ENCODE measurements at places on chromosomes 7 and 10.

GRCh38 chr7:14233868-14234369, 244.5 kb upstream of the ETV1 start:
- DNase-seq, result no peak

DNA sequence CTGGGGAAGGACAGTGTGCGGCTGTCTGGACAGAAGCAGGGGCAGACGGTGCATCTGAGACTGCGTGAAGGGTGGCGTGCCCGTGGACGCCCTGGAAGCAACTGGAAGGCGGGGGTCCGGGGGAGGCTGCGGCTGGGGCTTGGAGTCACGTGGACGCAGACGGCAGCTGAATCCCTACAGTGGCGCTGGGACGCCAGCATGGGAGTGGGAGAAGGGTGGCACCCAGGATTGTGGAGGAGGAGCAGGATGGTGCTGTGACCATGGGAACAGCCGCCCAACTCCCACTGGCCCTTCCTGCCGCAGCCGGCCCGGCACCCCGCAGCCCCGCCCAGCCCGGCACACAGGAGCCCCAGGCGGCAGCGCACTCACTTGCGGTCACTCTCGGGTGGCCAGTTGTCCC, 9.7 kb downstream of the INTS1 start:
- no peak for DNase-seq

DNA sequence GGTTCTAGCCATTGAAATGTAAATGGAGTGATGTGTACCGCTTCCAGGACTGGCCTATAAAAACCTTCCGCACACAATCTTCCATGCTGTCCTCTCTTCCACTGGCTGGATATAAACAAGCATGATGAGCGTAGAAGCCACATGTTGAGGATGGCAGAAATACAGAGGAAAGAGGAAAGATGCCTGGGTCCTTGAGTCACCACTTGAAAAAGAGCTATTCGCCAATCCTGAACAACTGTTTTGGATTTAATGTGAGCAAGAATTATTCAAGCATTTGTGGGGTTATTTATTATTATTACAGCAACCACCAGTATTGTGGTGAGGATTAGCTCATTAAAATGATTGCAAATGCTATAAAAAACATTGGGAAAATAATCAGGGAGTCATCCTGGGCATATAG, 45.8 kb upstream of the PLXNA4 start:
- no peak for DNase-seq

DNA sequence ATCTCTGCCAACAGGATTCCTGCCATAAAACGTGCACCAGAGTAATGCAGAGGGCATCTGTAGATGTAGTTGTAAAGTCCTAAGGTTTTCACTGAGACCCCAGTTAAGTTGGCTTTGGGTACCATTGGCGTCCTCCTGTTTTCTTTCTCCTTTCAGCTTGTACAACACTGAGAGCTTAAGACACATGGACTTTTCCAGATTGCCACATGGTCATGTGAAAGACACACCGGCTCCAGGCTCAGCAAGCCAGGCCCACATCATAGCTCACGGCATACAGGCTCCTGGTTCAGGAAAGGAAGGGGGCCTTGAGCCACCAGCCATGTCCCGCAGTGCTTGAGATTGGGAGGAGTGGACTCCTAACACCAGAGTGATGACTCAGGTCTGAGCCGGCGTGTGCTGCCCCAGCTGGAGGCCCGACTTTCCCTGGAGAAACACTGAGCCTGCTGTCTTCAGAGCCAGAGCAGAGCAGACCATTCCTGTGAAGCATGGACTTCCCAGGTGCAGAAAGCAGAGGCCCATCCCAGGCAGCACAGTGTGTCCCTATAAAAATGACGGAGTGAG, 252.7 kb downstream of the PRPF18 start:
- no peak for DNase-seq

GRCh38 chr7:54705436-54705835, 53.6 kb downstream of the SEC61G start:
- no peak for DNase-seq
